ENCODE measurements at places on chromosomes 1 and 21. TPM values are rescaled to one million over a fixed set of nuclear protein-coding genes. Genes with fewer than 3 reads are reported as not detected.

GRCh38 chr21:25963181-25963580, 207.4 kb downstream of the APP start:
- no peak for DNase-seq

RHBG gene
- total RNA-seq = not detected

GRCh38 chr21:26280148-26280547, 109.6 kb upstream of the APP start:
- no peak for DNase-seq

DNA sequence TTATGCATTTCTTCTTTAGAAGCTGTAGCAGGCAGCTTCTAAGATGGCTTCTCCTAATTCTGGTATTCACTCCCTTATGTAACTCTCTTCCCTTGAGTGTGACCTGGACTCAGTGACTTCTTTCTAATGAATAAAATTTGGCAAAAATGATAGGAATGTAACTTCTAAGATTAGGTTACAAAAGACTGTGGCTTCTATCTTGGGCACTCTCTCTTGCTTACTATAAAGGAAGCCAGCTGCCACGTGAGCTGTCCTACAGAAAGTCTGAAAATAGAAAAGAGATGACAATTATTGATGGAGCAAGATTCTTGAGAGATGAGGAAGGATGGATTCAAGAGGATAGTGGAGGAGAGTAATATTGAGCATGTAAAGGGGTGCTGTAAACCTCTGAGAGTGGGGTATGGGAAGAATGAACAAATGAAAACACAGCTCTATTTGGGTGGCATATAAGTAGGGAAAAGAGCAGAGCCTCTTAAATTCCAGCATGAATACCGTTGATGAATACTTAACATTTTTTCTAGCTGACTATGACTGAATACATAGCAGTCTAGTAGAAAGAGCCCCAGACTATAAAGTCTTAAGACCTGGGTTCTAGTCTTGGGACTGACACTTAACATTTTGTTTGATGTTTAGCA, 5.5 kb downstream of the TSEN15 start:
- DNase-seq = no peak

DNA sequence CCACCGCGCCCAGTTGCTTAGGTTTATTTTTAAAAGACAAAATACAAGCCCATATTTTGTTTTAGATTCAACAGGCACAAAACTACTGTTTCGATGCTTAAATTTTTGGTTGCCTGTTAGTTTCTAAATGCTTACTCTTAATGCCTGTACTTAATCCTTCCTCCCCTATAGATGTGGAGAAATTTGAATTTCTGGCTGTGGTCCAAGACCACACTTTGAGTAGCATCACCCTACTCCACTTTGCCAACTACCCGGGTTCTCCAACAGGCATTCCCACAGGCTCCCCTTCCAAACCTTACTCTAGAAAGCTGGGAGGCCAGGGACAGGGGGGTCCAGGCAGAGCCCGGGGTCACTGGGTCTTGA, 20.0 kb downstream of the LACTBL1 start:
- no peak for DNase-seq

Data from upper lobe of right lung (tissue), 1 donor.